NCI-H526 (cell line): ENCODE measurements at places on chromosomes 7 and 10.

DNA sequence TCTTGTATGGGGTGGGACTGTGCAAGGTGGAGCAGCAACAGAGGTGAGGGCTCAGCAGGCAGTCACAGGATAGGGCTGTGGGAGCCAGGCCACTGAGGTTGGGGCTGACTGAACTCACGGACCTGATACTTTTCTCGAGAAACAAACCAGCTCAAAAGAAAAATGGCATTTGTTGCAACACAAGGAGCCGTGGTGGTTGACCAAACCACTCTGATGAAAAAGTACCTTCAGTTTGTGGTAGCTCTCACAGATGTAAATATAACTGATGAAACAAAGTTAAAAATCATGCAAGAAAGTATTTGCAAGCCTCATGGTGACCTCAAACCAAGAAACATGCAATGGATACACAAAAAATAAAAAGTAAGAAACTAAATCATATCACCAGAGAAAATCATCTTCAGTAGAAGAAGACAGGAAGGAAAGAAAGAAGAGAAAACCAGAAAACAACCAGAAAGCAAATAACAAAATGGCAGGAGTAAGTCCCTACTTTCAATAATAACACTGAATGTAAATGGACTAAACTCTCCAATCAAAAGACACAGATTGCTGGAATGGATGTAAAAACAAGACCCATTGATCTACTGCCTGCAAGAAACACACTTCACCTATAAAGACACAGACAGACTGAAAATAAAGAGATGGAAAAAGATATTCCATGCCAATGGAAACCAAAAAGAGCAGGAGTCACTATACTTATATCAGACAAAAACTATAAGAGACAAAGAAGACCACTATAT, 48.9 kb upstream of the DUSP5 start:
- no peak for DNase-seq

DNA sequence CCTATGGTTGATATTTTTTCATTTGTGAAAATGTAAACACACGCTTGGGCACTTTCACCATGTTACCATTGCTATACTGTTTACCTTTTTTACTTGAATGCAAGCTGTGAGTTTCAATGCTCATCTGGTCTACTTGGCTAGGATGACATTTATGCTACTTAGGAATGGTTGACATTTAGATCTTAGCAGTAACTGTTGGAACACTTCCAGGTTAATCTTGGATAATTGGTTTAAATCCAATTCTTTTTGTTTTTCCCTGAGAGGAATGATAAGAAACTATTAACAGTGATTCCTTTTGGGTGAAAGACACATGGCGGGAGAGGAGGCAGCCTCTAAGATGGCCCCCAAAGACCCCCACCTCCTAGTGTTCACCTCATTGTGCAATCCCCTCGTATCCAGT, 51.4 kb upstream of the AMPH start:
- no peak for DNase-seq

GRCh38 chr7:145036604-145037405, 201.0 kb upstream of the TPK1 start:
- DNase-seq, result no peak

- DNase-seq, result no peak
Measured at GRCh38 chr7:136688601-136689000, 179.9 kb upstream of the CHRM2 start.

DNA sequence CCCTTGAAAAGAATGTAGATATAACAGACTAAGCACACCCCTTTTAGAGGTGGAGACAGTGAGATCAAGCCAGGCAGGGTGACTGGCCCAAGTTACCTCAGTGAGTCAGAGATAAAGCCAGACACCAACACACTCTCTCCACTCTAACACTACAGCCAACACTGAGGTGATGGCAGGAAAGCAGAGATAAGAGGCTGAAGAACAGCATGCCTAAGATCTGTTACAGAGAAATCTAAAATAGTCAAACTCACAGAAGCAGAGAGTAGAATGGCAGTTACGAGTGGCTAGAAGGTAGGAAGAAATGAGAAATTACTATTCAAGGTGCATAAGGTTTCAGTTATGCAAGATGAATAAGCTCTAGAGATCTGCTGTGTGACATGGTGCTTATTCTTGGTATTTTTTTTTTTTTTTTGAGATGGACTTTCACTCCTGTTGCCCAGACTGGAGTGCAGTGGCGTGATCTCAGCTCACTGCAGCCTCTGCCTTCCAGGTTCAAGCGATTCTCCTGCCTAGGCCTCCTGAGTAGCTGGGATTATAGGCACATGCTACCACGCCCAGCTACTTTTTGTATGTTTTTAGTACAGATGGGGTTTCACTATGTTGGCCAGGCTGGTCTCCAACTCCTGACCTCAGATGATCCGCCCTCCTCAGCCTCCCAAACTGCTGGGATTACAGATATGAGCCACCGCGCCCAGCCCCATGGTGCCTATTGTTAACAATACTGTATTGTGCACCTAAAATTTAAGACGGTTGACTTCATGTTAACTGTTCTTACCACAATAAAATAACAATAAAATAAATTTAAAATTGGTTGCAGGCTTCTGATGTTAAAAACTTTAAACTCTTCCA, 28.7 kb downstream of the ICA1 start:
- no peak for DNase-seq

DNA sequence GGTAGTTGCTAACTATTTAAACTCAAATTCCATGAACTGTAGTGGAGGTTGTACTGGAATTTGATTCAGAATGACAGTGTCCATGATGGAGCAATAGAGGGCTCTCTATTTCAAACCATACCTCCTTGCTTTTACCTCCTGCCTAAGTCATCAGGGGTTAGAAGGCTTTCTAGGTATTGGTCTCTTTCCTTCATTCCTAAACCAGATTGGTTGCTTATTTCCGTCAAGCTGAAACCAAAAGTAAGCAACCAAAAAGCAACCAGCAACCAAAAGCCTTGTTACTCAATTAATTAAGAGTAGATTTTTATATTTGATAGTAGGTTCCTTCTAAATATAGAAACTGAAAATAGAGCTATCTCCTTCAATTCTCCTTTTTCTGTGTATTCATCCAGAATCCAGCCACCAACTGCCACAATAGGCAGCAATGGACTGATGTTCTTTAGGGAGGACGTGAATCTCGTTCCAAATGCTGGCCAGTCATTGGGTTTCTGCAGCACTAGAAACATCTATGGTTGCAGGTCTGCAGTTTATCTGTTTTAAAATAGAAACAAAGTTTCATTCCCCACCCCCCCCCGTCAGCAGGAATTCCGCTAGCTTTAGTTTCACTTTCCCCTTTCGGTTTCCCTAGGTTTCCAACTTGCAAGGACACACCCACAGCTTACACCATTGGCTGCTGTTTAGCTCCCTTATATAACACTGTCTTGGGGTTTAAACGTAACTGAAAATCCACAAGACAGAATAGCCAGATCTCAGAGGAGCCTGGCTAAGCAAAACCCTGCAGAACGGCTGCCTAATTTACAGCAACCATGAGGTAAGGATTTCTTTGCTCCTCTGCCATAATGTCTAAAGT, at the start of gene IFIT1:
Gene IFIT1 (plus strand): TSS at position 717 of the 850 bp plus-strand sequence. CDS start 90 bp downstream, at position 807.
- no peak for DNase-seq

- no peak for DNase-seq
Measured at GRCh38 chr10:84423719-84424118, 95.3 kb downstream of the CCSER2 start.

- no peak for DNase-seq
Measured at GRCh38 chr10:12957081-12957480, 44.4 kb downstream of the CCDC3 start.

DNA sequence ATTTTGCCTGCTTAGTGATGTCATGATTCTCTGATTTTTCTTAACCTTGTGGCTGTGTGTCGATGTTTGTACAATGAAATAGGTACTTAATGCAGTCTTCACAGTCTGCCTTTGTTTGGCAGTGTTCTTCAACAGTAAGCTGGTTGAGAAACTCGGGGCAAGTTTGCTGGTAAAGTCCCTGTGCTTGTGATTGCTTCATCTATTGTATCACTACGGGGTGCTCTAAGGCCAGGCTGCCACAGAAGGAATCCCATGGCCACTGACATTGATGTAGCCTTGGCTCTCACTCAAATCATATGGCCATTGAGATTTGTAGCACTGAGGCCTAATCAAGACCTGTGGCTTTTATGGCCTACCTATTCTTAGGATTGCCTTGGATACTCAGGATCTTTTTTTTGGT, 33.5 kb upstream of the PRSS37 start:
- DNase-seq, result no peak
